Left renal pelvis (tissue), 4 donors: ENCODE measurements at places on chromosomes 11 and 22. TPM values are rescaled to one million over a fixed set of nuclear protein-coding genes. Genes with fewer than 3 reads are reported as not detected.

DNA sequence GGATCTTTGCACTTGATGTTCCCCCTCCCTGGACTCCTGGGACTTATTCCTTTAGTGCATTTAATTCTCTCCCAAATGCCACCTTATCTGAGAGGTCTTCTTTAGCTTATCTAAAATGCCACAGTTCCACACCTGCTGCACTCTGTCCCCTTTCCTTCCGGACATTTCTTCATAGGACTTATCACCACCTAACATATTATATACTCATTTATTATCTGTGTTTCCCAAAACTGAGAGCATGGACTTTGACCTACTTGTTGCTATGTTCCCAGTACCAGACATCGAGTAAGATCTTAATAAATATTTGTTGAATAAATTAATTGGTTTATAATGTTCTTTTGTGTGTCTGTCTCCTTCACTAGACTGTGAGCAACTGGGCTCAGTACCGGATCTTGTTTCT is 585.3 kb downstream of the INSC start:
- DNase-seq = no peak

The SPINDOC gene
- 43.9 TPM for polyA plus RNA-seq

- DNase-seq = no peak
These were observed 9.7 kb upstream of the NEFH start for GRCh38 chr22:29470159-29470855.

The MEI1 gene
- 2.9 TPM for polyA plus RNA-seq

DNA sequence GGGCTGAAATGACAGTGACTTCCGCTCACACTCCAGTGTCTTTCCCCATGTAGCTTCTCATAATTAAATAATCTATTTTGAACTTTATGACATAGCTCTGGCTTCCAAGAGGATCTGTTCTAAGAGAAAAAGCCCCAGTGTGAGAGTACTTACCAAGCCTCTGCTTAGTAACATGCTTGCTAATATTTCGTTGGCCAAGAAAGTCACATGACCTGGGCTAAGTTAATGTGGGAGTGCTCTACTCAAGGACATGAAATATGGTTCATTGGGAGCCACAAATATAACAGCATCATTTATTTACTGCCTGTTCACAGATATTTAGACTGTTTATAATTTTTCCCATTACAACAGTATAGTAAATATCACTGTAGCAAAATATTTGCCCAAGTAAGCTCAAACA is 42.5 kb downstream of the CCDC73 start:
- no peak for DNase-seq
